ENCODE measurements at places on chromosomes 3 and 15.

- no peak for DNase-seq
Observed at GRCh38 chr3:115671761-115672455, 48.6 kb downstream of the GAP43 start.

- no peak for DNase-seq
Observed at GRCh38 chr3:114086356-114086755, 29.8 kb downstream of the QTRT2 start.

DNA sequence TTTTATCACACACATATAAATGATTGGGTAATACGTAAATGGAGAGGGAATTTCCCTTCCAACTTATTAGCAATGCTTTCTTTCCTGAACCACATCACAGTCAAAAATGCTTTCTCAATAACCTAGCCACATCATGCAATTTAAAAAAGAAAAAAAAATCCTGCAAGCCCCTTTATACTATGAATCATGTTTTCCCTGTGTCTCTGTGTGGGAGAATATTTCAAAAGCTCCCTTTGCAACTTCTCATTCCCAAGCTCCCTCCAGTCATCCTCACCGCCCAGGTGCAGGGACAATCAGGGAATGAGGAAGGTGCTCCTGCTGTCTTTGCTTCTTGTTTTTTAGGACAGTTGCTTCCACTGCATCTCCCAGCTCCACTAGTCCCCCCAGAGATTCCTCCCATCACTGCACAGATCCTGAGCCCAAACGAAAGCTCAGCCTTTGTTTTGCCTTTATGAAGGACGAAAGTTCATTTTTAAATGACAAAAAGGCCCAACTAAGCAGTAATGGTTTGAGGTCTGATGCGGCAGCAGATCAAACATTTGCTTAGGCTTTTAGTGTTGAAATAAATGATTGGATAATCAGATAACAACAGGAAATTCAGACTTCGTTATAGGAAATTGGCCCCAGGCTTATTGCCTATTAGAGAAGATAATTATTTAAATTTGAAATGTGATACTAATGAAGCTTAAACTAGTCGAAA, 47.8 kb upstream of the ADGRG7 start:
- no peak for DNase-seq

GRCh38 chr15:85479071-85479647, 98.8 kb downstream of the AKAP13 start:
- no peak for DNase-seq

- DNase-seq = no peak
Observed at GRCh38 chr3:30135190-30135589, 471.2 kb upstream of the TGFBR2 start.

DNA sequence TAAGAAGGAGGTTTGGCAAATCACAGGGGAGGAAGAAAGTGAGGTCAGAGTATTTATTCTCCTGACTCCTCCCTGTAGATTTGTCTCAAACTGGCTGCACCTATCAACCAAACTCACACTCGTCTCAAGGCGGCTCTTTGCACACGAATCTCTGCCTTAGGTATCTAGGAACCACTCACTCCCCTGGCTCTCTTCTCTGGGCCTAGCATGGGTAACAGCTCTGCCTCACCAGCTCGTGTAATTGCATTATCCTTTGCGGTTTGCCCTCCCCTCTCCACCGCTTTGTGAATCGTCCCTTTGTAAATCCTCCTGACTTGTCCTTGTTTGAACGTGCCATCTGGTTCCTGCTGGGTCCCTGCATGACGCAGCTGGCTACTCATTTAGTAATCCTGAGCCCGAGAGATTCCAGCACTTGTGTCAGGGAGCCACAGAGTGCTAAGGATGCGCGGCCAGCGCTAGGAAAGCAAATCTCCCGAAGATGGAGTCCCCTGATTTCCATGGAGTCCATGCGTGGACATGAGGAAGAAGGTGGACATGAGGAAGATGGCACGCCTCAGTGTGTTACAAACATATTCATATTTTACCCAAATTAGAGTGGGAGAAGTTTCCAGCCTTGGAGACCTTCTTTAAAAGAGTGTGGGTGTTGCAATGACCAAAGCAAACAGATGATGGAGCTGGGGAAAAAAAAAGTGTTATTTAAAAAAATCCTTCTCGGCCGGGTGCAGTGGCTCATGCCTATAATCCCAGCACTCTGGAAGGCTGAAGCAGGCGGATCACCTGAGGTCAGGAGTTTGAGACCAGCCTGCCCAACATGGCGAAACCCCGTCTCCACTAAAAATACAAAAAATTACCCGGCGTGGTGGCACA, 26.7 kb downstream of the NRROS start:
- no peak for DNase-seq

DNA sequence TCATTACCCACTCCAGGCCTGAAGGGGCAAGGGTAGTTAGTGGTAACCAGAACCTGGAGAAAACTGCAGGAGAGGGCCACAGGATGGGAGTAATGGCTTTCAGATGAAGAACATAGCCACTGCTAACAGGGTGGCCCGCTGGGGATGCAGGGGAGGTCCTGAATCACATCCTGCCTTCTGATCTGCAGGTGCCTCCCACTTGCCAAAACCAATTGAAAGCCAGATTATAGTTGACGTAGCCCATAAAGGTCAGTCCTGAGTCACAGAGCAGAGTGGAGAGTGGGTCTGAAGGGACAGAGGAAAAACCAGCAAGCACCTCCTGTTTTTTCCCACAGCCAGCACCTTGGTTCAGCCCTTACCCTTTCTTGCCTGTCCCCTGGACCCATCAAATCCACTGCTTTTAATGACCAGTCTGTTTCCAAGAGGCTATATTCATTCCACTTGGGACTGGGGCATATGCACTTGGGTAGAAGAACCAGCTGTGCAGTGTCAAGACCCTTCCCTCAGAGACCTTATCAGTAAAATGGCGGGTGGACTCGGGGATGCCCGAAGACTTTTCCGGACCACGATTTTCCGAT, 646 bp upstream of the SLC35G2 start:
- DNase-seq = no peak

- peak; percentile 9 for DNase-seq
Observed at GRCh38 chr15:64355348-64355943, 527 bp downstream of the CSNK1G1 start.

- DNase-seq = no peak
Observed at GRCh38 chr3:84637272-84637671, 321.5 kb upstream of the CADM2 start.

- no peak for DNase-seq
Observed at GRCh38 chr15:85545185-85545584, 164.8 kb downstream of the AKAP13 start.

DNA sequence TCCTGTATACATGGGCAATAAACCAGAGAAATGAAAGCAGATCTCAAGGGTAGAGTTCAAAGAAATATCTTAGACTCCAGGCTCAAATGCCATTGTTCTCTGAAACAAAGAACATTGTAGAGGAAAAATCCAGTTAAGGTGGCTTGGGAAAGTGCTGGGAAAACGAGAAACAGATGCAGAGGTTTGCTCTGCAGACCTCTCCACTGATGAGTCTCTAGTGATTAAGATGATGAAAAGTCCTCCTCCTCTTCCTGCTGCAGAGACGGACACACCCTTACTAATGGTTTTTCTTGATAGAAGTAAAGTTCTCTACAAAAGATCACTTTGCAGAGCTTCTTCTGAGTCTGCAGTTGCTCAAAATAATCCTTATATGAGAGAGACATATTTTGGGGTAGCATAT, 264.7 kb downstream of the GABRG3 start:
- DNase-seq = no peak

GRCh38 chr15:52566889-52567288, 1.9 kb downstream of the ARPP19 start:
- no peak for DNase-seq

DNA sequence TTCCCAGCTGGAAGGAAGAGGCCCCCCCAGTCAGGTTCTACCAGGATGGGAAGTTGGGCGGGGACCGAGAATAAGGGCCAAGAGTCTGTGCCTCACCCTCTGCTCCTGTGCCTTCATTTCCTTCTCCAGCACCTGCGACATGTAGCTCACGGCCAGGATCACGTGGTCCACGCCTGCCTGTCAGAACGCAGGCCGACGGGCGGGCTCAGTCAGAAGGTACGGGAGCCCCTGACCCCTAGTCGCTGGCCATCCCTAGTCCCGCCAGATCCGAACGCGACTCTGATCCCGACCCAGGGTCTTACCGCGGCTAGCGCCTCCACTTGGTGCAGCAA, 489 bp downstream of the GMPPB start:
- no peak for DNase-seq

DNA sequence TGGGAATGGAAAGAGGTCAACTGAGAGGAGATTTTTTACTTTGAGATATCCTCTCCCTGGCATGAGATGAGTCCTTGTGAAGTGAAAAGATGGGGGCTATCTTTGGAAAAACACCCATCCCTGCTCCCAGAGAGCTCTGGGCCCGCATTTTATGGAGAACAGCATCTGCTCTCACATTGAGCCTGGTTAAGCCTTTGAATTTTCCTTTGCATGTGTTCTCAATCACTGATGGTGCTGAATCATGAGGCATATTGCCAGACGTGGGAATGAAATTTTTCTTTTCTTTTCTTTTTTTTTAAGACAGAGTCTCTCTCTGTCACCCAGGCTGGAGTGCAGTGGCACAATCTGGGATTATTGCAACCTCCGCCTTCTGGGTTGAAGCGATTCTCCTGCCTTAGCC, 24.4 kb downstream of the TMEM45A start:
- DNase-seq = no peak

DNA sequence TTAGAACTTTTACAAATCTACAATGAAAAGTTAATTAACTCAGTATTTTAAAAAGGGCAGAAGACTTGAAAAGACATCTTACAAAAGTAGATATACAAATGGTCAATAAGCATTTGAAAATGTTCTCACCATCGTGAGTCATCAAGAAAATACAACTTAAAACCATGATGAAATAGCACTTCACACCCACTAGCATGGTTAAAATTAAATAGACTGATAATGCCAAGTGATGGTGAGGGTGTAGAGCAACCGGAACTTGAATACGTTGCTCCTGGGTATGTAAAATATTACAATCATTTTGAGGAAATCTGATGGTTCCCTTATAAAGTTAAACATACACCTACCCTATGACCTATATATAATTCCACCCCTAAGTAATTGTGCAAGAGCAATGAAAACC, 319.8 kb upstream of the UMPS start:
- DNase-seq = no peak

DNA sequence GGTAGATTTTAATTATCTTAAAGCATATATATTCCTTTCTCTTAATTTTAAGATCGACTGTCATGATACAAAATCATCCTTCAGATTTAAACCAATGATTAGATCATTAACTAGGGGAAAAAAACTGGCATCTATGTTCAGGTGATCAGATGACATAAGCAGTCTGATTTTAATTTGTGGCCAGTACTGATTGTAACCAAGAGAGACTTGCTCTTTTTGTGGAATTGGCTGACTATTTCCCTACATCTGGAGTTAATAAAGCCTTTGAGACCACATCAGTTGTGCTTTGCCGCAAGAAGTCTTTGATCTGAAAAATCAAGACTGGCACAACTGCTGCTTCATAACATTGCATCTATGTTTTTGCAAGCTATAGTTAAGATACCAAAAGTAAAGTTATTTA, 148.4 kb upstream of the CGNL1 start:
- no peak for DNase-seq

DNA sequence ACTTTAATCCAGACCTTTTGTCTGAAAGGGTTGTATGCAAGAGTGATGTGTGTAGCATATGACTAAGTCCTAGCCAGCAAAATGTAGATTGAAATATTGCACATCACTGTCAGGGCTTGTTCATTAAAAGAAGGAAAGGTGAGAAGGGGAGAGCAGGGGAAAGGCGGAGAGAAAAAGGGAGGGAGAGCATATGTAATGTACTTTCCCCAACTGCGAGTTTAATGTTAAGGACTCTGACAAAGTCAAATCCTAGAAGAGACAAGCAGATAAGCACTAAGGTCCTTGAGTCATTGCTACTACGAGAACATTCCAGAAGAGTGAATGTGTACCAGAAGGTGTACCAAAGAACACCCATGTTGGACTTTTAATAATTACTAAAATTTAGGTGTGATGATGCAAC, 1336.7 kb downstream of the NSUN3 start:
- DNase-seq = no peak

DNA sequence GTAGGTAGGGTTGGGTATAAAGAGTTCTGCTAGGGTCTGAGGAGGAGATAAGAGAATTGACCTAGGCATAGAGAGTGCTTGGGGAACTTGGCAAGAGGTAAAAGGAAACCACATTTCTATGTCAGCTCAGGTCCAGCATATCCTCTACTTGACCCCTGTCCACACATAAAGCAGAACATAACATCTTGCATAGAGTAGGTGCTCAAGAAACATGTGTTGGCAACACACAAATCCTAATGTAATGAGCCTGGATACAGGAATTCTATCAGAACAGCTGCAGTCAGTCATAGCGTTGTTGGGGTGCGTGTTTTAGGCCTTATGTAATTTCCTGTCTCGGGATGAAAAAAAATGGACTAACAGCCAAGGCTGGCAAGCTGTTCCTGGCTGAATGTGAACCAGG, 35.0 kb upstream of the PLCL2 start:
- no peak for DNase-seq

GRCh38 chr3:154969366-154969765, 110.8 kb upstream of the MME start:
- DNase-seq = no peak

- DNase-seq = no peak
Observed at GRCh38 chr3:143221446-143221845, 101.9 kb downstream of the CHST2 start.
